ENCODE measurements at places on chromosomes 7 and 10.
A peak's percentile ranks its signal among the peaks of the same experiment; 100 is the strongest.

GRCh38 chr7:73354821-73355220 is 26.9 kb downstream of the FKBP6 start:
- no peak for DNase-seq

DNA sequence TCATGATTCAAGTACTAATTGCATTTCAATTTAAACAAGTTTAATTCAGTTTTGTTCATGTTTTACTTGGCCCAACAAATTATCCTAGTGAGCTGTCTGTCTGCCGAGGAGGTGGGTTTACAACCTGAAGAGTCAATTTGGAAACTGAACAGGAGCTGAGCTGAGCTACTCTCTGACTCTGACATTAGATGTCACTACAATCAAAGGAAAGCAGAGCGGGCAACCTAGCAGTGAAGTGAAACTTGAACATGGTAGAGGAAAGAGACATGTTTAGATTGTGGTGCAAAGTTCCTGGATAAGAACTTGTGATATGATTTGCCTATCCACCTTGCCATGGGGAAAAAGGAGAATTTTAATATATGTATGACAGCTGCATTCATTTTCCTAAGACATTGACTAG is 9.6 kb upstream of the AGR3 start:
- peak; percentile 77 for DNase-seq

DNA sequence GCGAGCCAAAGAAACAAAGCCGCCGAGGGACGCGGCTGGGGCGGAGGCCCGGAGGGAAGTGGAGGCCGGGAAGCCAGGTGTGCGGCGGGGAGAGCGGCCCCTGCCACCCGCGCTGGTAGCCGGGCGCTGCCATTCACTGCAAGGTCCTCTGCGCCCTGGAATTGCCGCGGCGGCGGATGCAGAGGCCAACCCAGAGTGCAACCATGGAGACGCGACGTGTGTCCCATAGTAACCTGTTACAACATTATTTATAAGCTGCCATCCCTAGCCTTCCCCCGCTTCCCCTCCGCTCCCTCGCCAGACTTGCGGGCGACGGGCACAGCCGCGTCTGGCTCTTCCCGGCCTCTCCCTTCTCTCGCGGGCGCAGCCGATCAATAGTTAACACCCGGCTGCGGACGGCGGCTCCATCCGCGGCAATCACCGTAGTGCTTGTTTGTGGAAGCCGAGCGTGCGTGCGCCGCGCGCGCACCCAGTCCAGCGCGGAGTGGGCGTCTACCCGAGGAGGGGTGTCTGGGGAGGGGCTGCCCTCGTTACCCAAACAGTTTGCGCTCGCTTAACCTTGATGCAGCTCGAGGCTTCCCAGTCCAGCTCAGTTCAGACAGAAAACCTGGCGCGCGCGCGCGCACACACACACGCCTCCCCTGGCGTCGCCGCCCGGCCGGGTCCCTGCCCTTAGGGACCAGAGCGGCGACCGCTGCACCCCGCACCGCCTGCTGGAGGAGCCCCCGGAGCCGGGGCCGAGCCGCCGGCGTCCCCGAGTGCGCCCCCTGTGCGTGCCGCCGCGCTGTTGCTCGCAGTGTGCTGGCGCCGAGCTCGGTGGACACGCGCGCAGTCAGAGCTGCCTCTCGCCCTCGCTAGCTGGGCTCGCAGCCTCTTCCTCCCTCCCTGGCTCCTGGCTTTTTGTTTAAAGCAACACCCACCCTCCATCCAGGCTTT is 165.4 kb upstream of the DPP6 start:
- no peak for DNase-seq

- DNase-seq = no peak
Measured at GRCh38 chr7:117489911-117490310, 10.1 kb downstream of the CFTR start.

- DNase-seq = no peak
Measured at GRCh38 chr7:98681951-98682350, 64.9 kb downstream of the NPTX2 start.

- DNase-seq = no peak
Measured at GRCh38 chr10:70169649-70170364, 507 bp downstream of the SAR1A start.
